CD4-positive, alpha-beta T cell (primary cell): ENCODE measurements at places on chromosomes 7 and 10.

- DNase-seq = no peak
- no peaks in the 10 kb centered on the region for H3K36me3 ChIP-seq
Observed at GRCh38 chr10:74418285-74418872, 267.4 kb downstream of the ADK start.

DNA sequence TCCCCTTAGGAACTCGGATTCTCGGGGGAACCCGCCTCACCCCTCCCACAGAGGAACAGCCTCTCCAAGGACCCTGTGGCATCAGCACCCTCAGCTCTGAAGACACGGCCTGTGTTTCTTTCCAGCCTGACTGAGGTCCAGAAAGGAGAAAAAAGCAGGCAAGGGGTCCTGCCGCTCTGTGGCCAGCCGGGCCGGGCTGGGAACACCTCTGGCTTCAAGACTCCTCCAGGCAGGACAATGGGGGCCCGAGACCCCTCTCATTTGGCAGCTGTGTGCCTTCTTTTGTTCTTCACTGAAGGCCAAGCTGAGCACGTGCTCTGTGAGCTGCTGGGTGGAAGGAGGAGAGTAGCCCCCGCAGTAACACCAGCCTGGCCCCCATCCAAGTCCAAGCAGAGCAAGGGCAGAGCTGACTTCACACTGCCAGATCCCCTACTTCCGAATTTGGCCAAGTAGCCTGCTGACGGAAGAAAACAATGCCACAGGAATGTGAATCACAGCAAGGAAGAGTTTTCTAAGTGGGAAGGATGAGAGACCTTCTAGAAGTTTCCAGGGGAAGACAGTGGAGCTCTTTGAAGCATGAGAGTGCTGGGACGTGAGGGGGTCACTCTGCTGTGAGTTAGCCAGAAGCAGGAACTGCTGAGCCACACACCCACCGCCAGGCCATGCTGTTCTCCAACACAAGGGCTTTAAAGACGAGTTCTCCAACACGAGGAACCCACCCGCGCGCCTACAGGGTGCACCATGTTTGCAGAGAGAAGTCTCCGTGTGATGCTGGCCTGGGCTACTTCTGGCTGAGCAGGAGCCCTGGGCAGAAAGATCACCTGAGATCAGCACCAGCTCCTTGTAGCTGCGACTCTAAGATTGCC, 3.1 kb downstream of the CNPY1 start:
- H3K27ac ChIP-seq = no peak overlapping the region
- H3K4me1 ChIP-seq = no peaks in the 10 kb centered on the region
- no peaks in the 10 kb centered on the region for H3K36me3 ChIP-seq
- peaks cover 4% of the 10 kb centered on the region for H3K27me3 ChIP-seq

DNA sequence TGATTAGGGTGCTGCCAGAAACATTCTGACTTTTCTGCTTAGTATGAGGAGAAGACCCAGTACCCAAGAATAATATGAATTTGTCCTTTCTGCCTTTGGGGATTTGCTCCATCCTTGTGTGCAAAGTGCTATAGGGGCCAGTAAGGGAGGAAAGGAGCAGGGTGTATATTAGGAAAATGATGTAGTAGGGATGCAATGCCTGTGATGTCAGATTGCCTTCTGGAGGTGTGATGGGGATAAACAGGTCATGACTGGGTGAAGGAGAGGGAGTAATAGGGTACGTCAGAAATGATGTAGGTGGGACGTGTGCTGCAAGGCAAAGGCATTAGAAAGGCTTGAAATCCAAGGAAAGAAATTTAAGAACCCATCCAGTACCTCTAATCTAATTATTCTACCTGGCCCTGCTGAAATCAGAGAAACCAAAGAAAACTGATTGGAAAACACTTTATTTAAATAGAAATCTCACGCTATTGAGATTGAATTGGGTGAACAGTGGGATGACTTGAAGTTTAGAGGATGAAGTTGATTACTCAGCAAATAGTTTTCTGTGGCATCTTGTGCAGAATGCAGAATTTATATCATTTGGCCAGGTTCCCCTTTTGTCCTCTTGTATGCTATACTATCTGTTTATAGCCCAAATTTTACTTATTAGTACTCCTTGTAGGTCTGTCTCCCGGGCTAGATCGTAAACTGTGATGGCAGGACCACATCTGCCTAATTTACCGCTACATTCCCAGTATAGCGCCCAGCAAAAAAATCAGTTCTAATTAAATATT, 503.9 kb downstream of the SUGCT start:
- no peak overlapping the region for H3K4me3 ChIP-seq
- H3K36me3 ChIP-seq = no peaks in the 10 kb centered on the region
- H3K4me1 ChIP-seq = no peaks in the 10 kb centered on the region
- no peak for DNase-seq
- no peak overlapping the region for H3K27ac ChIP-seq

- peaks cover 3% of the 10 kb centered on the region for H3K4me1 ChIP-seq
- H3K4me3 ChIP-seq = peak overlapping the region; percentile 69
- no peaks in the 10 kb centered on the region for H3K27me3 ChIP-seq
- DNase-seq = no peak
- peak overlapping the region; percentile 30 for H3K27ac ChIP-seq
Observed at GRCh38 chr10:484441-484924, 205.0 kb downstream of the DIP2C start.

- DNase-seq = no peak
- no peak overlapping the region for H3K4me3 ChIP-seq
- H3K36me3 ChIP-seq = no peaks in the 10 kb centered on the region
- no peaks in the 10 kb centered on the region for H3K27me3 ChIP-seq
- no peaks in the 10 kb centered on the region for H3K4me1 ChIP-seq
- H3K27ac ChIP-seq = no peak overlapping the region
Observed at GRCh38 chr10:51683031-51683691, 16.2 kb downstream of the CSTF2T start.

DNA sequence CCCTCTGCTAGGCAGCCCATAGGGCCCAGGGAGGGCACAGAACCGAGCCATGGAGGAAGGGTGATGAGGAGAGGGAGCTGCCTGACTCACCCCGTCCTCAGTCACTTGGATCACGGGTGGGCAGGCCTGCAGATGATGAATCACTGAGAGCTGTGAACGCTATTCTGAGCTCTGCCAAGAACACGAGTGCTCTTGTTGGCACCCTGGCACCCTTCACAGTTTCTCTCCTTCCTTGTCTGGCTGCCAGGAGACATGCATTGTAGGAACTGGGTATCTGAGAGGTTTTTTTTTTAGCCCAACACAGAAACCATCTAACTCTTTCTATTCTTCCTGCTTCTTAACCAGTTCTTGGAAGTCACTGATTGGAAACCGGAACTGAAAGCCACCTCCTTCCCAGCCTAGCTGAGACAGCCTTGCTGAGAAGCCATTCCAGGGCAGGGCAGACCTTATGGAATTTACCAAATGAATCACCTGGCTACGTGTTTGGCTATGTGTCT, 82.1 kb downstream of the SLC37A3 start:
- DNase-seq = no peak
- no peaks in the 10 kb centered on the region for H3K36me3 ChIP-seq
- no peak overlapping the region for H3K27ac ChIP-seq
- no peaks in the 10 kb centered on the region for H3K27me3 ChIP-seq
- H3K4me1 ChIP-seq = no peaks in the 10 kb centered on the region
- H3K4me3 ChIP-seq = no peak overlapping the region

- H3K27me3 ChIP-seq = no peaks in the 10 kb centered on the region
- no peak overlapping the region for H3K4me3 ChIP-seq
- H3K4me1 ChIP-seq = no peaks in the 10 kb centered on the region
- no peaks in the 10 kb centered on the region for H3K36me3 ChIP-seq
Observed at GRCh38 chr10:22803261-22803885, 89.0 kb upstream of the PIP4K2A start.

DNA sequence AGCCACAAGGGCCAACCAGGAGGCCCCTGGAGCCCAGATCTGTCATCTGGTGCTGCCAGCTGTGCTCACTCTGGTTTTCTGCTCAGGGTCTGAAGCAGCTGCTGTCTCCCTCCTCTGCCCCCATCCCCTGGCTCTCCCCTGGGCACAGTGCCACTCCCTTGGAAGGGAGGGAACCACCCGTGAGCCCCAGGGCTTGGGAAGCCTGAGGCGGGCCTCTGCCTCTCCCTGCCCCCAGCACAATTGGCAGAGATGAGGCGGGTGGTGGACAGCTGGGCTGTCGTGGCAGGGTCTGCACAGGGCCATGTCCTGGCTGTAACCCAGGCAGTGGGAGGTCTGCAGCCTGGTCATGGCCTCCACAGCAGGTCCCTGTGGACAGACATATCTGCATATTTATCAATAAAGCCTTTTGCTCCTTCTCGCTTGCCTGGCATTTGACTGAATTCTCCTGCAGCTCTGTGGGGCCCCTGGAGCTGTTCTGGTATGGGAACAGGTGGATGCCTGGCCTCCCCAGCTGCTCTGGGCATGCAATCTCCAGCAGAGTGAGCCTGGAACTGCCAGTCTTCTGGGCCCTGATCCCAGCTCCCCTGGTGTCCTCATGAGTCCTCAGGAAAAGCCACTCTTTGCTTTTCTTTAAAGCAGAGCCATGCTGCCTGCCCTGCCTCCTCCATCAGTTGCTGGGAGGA, 1.6 kb upstream of the ANKRD2 start:
- H3K4me3 ChIP-seq = no peak overlapping the region
- H3K36me3 ChIP-seq = no peaks in the 10 kb centered on the region
- H3K27ac ChIP-seq = no peak overlapping the region
- DNase-seq = no peak
- H3K4me1 ChIP-seq = no peaks in the 10 kb centered on the region

DNA sequence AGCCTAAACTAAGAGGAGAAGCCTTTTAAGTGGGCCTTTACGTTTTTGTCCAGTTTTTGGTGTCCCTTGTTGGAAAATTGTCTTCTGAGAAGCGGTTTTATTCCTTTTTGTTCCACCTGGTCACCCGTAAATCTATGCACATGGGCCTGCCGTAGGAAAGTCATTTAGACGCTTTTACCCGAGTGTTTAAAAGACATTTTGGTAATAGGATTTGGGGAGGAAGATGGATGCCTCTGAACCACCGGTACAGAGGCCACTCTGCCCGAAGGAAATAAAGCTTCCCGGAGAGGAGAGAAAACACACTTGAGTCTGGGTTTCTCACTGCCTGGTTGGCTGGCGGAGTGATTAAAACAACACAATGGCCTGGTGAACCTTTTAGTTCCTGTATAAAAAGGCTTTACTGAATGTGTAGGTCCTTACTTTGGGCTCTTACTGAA, 760 bp downstream of the THNSL1 start:
- H3K27me3 ChIP-seq = no peaks in the 10 kb centered on the region
- peak; percentile 28 for DNase-seq
- peak overlapping the region; percentile 86 for H3K27ac ChIP-seq
- H3K4me1 ChIP-seq = peaks cover 19% of the 10 kb centered on the region

DNA sequence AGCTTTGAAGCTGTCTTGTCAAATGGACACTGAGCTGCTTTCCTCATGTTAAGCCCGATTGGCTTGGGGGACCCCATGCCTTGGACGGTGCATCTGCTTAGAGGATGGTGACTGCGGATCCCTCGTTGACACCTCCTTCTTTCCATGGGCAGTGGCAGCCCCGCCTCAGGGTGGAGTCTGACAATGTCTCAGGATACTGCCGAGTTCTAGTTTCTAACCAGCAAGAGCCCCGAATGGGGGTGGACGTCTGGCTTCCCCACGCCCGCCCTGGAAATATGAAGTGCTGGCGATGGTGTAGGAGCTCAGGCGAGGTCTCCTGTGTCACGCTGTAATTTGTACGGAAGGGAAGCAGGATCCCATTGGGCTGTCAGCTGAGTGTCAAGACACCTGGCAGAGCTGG, 106.2 kb upstream of the CTBP2 start:
- no peak overlapping the region for H3K4me3 ChIP-seq
- H3K27me3 ChIP-seq = no peaks in the 10 kb centered on the region
- H3K36me3 ChIP-seq = no peaks in the 10 kb centered on the region
- no peak overlapping the region for H3K27ac ChIP-seq

DNA sequence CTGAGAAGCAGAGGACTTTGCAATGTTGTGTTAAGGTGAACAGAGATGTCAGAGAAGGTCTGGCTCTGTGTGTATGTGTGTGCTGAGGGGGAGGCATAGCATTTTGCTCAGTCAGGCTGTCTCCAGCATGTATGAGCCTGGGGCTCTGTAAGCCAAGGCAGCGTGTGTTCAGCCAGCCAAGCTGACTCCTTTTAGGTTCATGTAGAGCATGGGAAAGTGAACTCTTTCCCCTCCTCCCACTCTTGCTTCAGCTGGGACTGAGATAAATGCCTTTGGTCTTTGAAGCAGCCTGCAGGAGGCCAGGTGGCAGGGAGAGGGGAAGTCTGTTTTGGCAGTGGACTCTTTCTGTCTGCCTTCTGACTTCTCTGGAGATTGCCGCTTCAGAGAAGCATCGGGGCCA, 3.8 kb downstream of the SFXN2 start:
- no peak for DNase-seq
- H3K36me3 ChIP-seq = peaks cover 5% of the 10 kb centered on the region
- no peak overlapping the region for H3K27ac ChIP-seq

GRCh38 chr10:78921895-78922294, 146.9 kb upstream of the ZMIZ1 start:
- no peaks in the 10 kb centered on the region for H3K36me3 ChIP-seq
- no peak for DNase-seq
- no peaks in the 10 kb centered on the region for H3K27me3 ChIP-seq
- no peak overlapping the region for H3K27ac ChIP-seq
- H3K4me1 ChIP-seq = no peaks in the 10 kb centered on the region

- H3K4me3 ChIP-seq = no peak overlapping the region
- H3K27me3 ChIP-seq = no peaks in the 10 kb centered on the region
- no peaks in the 10 kb centered on the region for H3K4me1 ChIP-seq
Observed at GRCh38 chr10:60044242-60044641, 137.9 kb upstream of the CCDC6 start.

GRCh38 chr10:73867871-73868631, 6.3 kb downstream of the CAMK2G start:
- peaks cover 63% of the 10 kb centered on the region for H3K36me3 ChIP-seq
- DNase-seq = no peak
- no peaks in the 10 kb centered on the region for H3K27me3 ChIP-seq
- H3K4me3 ChIP-seq = no peak overlapping the region

- H3K4me3 ChIP-seq = no peak overlapping the region
- H3K27ac ChIP-seq = no peak overlapping the region
- no peak for DNase-seq
- no peaks in the 10 kb centered on the region for H3K27me3 ChIP-seq
Observed at GRCh38 chr7:93359520-93360198, 127.5 kb downstream of the VPS50 start.

- no peak for DNase-seq
- peaks cover 9% of the 10 kb centered on the region for H3K4me1 ChIP-seq
- H3K4me3 ChIP-seq = no peak overlapping the region
- H3K27me3 ChIP-seq = no peaks in the 10 kb centered on the region
- peaks cover 47% of the 10 kb centered on the region for H3K36me3 ChIP-seq
Observed at GRCh38 chr7:44563171-44563679, 10.5 kb downstream of the DDX56 start.

- no peak overlapping the region for H3K27ac ChIP-seq
- no peak for DNase-seq
- no peak overlapping the region for H3K4me3 ChIP-seq
- H3K36me3 ChIP-seq = no peaks in the 10 kb centered on the region
- H3K4me1 ChIP-seq = peaks cover 3% of the 10 kb centered on the region
- H3K27me3 ChIP-seq = no peaks in the 10 kb centered on the region
Observed at GRCh38 chr7:45150199-45150598, 7.4 kb upstream of the RAMP3 start.

- no peak for DNase-seq
- no peak overlapping the region for H3K27ac ChIP-seq
- no peaks in the 10 kb centered on the region for H3K4me1 ChIP-seq
Observed at GRCh38 chr10:90451283-90451682, 406.6 kb downstream of the HTR7 start.
